ENCODE measurements at places on chromosomes 2 and 18.

- no peak for DNase-seq
Measured at GRCh38 chr2:31693882-31694281, 113.1 kb upstream of the SRD5A2 start.

GRCh38 chr2:127678991-127679390 is 3.7 kb upstream of the LIMS2 start:
- no peak for DNase-seq

DNA sequence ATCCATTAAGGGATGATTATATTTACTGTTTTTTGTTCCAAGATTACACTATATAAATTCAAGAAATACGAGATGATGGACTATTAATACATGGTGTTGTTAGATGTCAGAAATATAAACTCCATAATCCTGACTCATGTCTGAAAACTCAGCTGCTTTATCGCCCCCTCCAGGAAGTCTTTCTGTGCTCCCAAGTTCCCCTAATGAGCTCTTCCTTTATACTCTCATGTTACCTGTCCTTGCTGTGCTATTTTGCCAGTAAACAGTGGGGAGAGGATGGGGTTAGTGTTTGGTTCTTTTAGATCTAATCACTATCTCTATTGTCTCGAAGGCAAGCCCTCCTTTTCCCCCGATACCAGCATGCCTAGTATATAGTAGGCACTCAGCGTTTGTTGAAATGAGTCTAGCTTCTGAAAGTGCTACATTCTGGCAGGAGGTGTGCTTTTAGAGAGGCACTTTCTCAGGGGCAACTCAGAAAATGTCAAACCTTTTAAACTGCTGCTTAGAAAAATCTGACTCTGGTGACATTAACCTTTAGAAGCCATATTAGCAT is 21.4 kb upstream of the BARD1 start:
- no peak for DNase-seq

GRCh38 chr2:232476045-232476444 is 11.6 kb downstream of the ECEL1 start:
- no peak for DNase-seq

- DNase-seq = peak; percentile 92
Measured at GRCh38 chr18:57837917-57838548, 34.9 kb upstream of the ATP8B1 start.

GRCh38 chr18:8825729-8826375 is 120.5 kb downstream of the MTCL1 start:
- no peak for DNase-seq
